ENCODE measurements at places on chromosomes 16 and 17.

- no peak for DNase-seq
Measured at GRCh38 chr17:17032131-17032692, 10.0 kb upstream of the MPRIP start.

GRCh38 chr17:3827124-3827773, 18.8 kb downstream of the NCBP3 start:
- no peak for DNase-seq

- no peak for DNase-seq
Measured at GRCh38 chr17:7705269-7706255, 560 bp downstream of the EFNB3 start.

- no peak for DNase-seq
Measured at GRCh38 chr16:84599521-84600202, 18.2 kb downstream of the COTL1 start.

DNA sequence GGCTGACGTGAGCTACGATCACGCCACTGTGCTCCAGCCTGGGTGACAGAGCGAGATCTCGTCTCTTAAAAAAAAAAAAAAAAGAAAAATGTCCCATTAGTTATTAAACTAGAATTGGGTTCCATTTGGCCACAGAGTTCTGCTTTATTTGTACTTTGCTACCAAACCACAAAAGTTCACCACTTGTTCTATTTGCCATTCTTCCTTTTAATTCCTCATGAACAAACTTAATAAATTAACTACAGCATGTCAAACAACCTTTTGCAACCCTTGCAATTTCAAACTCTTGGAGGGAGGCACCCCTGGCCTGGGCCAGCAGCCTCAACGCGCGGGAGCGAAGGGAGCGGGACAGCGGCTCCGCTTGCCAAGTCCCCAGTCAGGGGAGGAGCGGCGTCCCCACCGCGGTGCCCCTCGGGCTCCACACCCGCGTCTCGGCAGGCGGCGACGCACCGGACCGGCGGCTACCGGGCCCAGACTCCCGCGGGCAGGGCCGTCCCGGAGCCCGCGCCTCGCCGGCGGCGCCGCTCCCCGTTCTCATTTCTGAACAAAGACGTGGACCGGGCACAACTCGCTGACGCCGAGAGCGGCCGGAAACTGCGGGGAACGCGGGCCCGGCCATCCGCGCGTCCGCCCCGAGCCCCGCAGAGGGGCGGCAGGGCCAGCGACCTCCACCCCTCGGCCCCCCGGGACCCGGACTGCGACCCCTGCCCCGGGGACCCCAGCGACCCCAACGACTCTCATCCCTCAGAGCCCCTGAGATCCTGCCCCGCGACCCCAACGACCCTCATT, 775 bp downstream of the CYTH1 start:
- DNase-seq: no peak

DNA sequence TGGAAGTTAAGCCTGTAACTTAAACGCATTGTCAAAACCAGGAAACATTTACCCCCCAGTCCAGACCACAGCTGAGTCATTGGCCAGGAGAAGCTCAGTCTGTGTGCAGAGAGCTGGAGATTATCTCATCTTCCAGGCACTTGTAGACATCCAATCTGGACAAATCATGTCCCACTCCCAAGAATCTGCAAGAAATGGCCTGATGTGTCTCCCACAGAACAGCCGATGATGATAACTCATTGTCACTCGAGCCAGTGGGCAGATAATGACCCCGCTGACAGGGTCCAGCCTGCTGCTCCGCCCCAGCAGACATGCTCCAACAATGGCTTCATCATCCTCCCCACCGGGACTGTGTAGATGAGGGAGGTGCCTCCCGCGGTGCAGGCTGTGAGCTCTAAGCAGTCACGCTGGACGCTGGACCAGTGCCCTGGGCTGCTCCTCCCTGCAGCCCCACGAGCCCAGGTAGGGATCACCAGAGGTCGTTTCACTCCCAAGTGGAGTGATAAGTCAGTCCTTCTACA, 322.5 kb downstream of the C16orf95 start:
- DNase-seq: no peak

DNA sequence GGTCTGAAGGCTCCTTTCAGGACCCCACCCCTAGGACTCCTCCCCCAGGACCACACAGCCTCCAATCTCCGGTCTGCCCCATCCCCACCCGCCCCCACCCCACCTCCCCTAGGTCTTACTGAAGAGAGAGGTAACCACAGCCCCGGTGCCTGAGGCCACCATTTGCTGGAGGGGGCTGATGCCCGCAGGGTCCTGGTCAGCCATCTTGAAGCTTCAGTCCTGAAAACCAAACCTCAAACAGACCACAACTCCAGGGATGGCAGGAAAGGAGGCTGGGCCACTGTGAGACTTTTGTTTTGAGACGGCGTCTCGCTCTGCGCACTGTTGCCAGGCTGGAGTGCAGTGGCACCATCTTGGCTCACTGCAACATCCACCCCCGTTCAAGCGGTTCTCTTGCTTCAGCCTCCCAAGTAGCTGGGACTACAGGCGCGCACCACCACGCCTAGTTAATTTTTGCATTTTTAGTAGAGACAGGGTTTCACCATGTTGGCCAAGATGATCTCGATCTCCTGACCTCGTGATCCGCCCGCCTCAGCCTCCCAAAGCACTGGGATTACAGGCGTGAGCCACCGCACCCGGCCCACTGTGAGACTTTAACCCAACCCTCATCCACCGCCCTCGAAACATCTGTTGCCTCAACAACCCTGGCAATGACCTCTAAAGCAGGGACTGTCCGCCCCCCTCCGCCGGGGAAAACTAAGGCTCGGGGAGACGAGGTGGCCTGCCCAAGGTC, 1.1 kb downstream of the SLC25A39 start:
- no peak for DNase-seq

DNA sequence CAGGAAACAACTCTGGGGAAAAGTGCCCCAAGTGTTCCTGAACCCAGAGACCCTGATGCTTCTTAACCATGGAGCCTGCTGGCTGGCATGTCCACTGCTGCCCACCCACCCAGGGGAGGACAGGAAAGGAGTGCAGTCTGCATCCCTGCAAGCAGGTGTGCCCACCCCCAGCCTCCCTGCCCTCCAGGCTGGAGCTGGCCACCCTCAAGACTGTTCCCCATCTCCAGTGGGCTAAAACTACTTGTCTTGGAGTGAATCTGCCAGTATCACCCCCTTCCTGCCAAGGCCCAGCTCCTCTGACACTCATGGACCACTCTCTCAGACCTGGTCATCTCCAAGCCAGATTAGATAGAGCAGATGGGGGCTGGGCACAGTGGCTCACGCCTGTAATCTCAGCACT, 29.8 kb downstream of the ARHGAP27 start:
- no peak for DNase-seq

- DNase-seq: no peak
Measured at GRCh38 chr16:80389338-80389737, 151.5 kb upstream of the DYNLRB2 start.

GRCh38 chr17:69170377-69170776, 28.7 kb upstream of the ABCA6 start:
- no peak for DNase-seq

DNA sequence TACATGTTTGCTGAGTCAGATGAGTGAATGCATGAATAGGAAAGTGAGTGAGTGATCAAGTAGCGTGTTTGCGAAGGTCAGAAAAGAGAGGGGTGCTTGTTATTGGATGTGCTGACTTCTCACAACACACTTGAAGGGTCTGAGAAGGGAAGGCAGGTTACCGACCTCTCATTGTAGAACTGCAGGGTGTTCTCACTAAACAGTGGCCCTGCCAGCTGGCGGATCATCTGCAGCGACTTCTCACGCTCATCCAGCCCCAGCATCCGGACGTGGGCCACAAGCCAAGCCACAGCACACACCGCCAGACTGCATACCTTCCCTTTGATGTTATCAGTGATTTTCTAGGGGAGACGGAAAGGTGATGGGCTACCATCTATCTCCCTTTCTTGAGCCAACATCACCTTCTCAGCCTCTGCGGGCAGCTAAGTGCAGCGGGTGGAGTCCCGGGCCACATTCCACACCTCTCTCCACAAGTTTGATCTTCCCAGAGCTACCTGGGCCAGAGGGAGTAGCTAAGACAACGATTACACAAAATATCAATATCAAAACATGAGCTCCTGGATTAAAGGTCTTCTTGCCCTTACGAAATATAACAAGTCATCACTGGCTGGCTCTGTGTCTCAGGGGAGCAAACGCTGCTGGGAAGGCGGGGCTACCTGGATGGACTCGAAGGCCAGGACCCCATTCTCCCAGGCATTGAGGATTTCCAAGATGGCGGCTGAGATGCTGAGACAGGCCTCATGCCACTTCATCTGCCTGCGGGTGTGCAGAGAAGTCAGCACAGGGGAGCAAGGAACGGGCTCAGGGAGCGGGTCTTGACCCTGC, 11.0 kb downstream of the CSF3 start:
- no peak for DNase-seq

DNA sequence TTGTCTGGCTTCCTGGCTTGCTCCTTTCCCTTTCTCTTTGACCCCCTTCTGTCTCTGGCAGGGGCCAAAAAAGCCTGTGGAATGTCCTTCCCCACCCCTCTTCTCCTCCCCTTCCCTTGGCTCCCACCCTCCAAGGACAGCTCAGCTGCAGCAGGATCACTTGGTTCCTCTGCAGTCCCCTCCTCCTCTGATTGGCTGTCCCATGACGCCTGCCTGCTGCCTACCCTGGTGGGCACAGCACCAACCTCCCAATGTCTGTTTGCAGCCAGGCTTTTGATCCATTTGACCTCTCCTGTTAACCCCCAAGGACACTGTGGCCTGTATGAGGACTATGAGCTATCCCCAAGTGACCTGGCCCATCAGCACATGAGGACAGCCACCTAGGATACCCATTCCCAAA, 14.8 kb upstream of the MTMR4 start:
- no peak for DNase-seq

DNA sequence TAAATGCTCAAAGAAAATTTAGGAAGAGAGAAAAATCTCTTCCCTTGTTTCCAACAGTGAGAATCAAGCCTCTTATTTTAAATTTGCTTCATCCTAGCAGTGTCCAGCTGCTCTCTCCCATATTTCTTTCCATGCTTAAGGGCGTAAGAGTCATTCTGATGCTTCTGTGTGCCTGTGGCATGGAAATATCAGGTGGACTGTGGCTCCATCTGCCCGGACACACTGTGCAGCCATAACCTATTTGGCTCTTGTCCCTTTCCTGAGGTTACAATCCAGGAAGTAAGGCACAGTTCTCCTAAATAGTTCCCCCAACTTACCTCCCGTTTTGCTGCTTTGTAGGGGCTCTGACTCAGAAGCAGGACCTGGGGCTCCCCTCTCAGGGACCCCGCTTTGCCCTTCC, 6.3 kb upstream of the KRT222 start:
- no peak for DNase-seq

GRCh38 chr17:76272541-76273444, 7.6 kb downstream of the UBALD2 start:
- no peak for DNase-seq

GRCh38 chr16:817001-817906, 16.7 kb upstream of the GNG13 start:
- no peak for DNase-seq

GRCh38 chr16:84207879-84208278, 16.9 kb downstream of the ADAD2 start:
- no peak for DNase-seq

- DNase-seq: no peak
Measured at GRCh38 chr16:30053376-30054015, 12.1 kb upstream of the ALDOA start.

GRCh38 chr17:55549140-55549539, 37.9 kb upstream of the SMIM36 start:
- DNase-seq: no peak

Data from cortex of kidney (tissue), 1 donor.